DMS79 treated with DMSO at 0.1 percent for 48 hours (cell line): ENCODE measurements at places on chromosomes 3 and 15.

GRCh38 chr3:170490828-170491560 is 72.3 kb downstream of the CLDN11 start:
- no peak for DNase-seq

DNA sequence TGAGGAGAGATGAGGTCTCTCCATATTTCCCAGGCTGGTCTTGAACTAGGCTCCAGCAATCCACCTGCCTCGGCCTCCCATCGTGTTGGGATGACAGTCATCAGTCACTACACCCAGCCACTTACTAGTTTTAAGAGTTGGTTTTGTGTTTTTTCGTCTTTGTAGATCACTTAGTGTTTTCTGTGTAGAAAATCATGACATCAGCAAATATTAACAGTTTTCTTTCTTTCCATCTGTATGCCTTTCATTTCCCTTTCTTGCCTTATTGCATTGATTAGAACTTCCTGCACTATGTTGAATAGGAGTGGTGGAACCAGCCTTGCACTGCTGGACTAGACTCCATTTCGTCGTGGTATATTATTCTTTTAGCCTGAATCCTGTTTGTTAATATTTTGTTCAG is 415.5 kb downstream of the FHIT start:
- DNase-seq, result no peak

DNA sequence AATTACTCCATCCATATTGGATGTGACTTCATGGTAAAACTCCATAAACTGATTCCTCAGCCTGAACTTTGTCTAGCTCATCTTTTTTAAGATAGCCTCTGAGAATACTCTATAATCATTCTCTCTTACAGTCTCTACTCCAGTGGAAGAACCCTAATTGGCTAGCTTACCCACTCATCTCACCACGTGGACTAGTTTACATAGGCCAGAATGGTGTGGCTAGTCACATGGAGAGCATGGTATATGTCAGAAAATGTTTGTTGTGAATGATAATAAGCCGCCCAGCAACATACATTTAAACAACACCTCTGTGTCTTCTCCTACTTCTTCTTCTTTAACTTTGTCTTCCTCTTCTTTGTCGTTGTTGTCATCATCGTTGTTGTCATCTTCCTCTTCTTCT is 389.2 kb upstream of the LRRC3B start:
- DNase-seq, result no peak

GRCh38 chr15:77839456-77839855 is 206.7 kb upstream of the LINGO1 start:
- DNase-seq, result no peak

DNA sequence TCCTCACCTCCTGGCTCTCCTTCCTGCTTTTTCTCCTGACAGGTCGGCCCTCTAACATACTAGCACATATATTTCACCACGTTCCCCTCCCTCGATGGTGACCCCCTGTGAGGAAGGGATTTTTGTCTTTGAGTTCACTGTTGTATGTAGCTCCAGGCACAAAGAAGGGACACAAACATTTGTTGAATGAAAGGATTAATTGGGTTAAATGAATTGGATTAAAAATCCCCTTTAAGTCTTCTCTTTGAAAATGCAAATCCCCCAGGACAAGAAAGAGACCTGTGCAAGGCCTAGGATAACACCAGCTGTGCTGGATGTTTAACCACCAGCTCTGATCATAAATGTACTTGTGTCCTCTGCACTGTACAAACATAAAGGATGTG is 3.3 kb downstream of the CALML4 start:
- DNase-seq, result no peak

DNA sequence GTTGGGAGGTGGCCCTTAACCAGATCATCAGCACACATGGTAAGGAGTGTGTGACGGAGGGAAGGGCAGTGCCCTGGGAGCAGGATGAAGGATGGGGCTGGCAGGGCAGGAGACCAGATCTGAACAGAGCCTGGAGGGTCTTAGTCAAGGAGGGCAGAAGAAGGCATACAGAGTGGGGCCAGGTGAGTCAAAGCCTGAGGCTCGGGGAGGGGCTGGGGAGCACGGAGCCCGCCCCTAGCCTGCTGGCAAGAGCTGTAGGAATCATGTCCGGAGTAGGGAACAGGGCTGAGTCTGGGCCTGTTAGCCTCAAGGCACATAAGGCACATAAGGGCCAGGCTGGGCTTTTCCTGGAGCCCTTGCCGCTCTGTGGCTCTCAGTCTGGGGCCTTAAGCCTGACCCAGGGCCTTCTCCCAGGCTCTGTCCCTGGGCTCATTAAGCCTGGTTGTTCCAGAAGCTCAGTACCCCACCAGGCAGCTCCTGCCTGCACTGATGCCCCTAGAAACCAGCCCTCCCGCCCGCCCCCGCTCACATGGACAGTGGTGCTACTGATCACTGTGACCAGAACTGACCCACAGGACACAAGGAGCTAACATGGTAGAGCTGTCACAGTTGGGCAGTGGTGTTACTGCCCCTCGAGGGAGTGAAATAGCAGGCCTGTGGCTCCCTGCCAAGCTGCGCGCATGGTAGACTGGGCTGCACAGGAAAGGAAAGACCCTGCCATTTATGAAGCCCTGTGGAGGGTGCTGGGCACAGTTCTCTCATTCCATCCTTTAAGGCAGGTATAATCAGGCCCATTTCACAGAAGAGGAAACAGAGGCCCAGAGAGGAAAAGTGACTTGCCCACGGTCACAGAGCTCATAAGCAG is 14.6 kb downstream of the ISG20 start:
- no peak for DNase-seq

- DNase-seq, result no peak
These were observed 142.7 kb downstream of the GHSR start for GRCh38 chr3:172305552-172305951.

GRCh38 chr3:30122359-30122758 is 484.0 kb upstream of the TGFBR2 start:
- DNase-seq, result no peak

- no peak for DNase-seq
These were observed at the start of gene AGTR1 for GRCh38 chr3:148697306-148698189. AGTR1 (plus strand) TSS chr3:148697903; CDS start chr3:148741036, 43,133 bp downstream.

DNA sequence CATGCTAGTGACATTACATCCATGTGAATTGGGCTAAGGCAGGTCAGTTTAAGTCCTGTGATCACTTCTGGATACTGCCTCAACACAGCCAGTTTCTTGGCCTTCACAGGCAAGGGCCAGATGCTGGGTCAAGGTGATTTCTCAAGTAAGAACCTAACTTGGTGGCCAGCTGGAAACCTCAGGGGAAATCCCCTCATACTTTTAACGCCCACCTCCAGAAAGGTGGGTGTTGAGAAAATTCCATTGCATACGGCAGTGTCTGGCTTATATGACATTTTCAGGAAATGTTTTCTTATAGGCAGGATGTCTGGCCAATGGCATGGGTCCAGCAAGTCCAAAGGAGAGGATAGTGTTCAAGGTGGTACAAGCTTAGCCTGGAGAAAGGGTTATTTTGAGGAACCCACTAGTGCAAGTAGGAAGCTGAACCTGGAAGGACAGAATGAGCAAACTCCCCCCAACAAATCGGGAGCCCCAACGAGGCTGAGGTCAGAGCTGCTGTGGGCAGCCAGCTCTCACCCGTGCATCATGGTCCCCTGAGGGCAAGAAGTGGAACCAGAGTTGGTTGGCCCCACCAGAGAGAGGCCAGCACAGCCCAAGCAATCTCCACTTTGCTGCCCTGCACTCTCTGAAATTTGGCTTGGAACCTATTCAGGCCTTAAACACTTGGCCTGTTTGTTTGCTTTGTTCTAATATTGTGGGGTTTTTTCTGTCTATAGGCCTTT is 135.4 kb downstream of the PDE8A start:
- no peak for DNase-seq

- no peak for DNase-seq
These were observed 18.8 kb downstream of the TIPARP start for GRCh38 chr3:156693166-156693565.

- no peak for DNase-seq
These were observed 1083.7 kb upstream of the CFAP20DC start for GRCh38 chr3:60133269-60134162.

GRCh38 chr3:129845956-129846355 is 47.6 kb downstream of the TMCC1 start:
- DNase-seq, result no peak

DNA sequence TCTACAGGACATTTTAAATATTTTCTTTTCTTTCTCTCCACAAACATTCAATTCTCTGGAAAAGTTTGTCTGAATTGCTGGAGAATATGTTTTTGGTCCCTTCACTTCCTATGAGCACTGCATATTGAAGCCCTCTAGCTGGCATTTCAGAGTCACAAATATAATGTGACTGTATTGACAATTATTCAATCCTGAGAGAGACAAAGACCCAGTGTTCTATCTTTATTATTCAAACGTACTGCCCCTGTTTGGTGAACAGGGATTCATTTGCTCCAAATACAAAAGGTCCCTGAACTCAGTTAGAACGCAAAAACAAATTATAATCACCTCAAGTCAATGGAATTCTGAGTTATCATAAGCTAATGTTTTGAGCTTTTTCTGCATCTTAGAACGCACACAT is 173.1 kb upstream of the CDIN1 start:
- DNase-seq, result no peak

- DNase-seq, result no peak
These were observed 851.2 kb upstream of the NR2F2 start for GRCh38 chr15:95479308-95479707.

DNA sequence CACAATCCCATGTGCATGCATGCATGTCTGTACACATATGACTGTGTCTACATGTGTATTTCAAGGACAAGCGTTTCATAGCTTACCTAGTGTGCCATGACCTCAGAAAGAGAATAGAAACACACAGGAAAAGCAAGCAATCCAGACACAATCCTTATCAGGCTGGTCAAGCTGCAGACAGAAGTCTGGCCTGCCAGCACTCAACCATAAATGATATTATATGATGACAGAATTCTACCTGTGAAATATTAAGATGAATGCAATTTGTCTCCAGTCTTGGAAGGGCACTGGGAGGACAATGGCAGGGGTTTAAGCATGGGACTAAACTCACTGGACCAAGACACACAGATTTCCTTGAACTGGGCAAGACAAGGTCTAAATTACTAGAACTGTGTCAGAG is 50.9 kb upstream of the ARL6 start:
- DNase-seq, result no peak

DNA sequence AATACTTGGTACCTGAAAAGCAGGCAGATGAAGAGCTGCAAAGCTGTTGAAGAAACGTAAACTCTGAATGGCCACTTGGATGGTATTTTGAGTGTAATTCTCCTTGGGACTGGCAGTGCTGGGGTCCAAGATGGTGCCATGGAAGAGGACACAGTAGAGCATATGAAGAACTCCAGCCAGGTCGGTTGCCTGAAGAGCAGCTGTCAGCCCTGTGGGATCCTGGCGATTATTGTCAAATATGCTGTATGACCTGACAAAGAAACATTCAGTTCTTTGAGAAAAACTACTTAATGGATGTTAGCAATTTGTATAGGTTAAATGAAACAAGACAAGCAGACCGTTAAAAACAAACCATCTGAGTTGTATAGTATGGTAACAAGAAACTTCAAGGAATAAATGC is 44.8 kb downstream of the ISL2 start:
- no peak for DNase-seq

GRCh38 chr3:22861426-22861825 is 341.7 kb upstream of the UBE2E2 start:
- DNase-seq, result no peak

- peak; percentile 43 for DNase-seq
These were observed 1.3 kb downstream of the HIGD1A start for GRCh38 chr3:42802876-42803413.

DNA sequence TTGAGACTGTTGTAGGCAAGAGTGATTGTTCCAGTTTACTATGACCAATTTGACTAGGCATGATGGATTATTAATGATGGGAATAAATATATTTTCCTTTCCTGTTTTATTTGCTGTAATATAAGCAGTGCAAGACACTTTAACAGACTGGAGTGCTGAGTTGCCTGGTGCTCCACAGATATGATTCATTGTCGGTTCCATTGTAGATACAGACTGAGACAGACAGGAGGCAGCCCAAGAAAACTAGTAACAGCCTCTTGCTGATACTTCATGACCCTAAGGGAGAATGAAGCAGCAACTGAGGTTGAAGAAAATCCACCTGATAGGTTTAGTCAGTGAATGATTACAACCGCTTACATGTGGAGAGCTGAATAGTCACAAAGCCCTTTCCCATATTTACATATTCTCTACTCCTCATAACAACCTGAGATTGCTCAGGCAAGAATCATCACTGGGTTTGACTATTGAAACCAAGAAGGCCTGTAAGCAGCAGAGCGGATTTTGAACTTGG is 235.1 kb upstream of the TPRG1 start:
- DNase-seq, result no peak

- DNase-seq, result no peak
These were observed 28.3 kb downstream of the RPLP1 start for GRCh38 chr15:69480932-69481331.

- DNase-seq, result peak; percentile 28
These were observed 68.4 kb upstream of the CHRNB4 start for GRCh38 chr15:78709263-78709882.

DNA sequence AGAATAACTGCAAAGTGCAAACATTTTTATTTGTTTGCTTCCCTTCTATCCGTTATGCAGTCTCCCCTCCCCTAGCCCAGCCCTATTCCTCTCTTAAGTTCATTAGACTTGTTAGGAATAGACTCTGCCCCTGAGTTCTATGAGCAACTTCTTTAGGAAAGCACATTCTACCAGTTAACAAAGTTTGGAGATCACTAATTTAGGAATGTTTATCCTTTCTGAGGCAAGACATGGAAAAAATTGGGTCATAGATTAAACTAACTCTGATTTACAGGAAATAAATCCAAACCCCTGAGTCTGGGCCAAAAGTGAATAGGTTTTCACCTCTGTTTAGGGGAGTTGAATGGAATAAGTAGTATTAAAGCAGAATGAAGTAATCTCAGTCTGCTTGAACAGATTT is 34.4 kb downstream of the C3orf80 start:
- DNase-seq, result no peak

- DNase-seq, result no peak
These were observed 47.8 kb downstream of the BTD start for GRCh38 chr3:15649341-15649740.

DNA sequence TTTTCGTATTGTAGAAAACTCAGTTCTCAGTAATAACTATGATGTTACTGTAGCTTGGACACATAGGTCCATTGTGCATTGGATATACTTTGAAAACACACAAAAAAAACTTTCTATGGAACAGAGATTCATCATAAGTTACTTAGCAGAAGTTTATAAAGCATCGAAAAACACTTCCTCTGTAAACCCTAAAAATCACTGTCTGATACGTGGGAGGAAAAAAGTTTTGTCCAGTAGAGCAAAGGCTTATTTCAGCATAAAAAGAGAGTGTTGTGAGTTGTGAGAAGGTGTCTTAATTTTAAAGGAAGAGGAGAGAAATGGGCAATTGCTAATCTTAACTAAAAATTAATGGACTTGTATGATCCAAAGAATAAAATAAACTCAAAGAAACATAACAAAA is 64.8 kb downstream of the OSTN start:
- no peak for DNase-seq

- peak; percentile 91 for DNase-seq
These were observed at the start of gene APOD for GRCh38 chr3:195583831-195584542. APOD (minus strand) TSS chr3:195583940; CDS start chr3:195579461, 4,479 bp downstream.
